ENCODE measurements at places on chromosomes 13 and 19. TPM values are rescaled to one million over a fixed set of nuclear protein-coding genes. Genes with fewer than 3 reads are reported as not detected.

Gene CRX
- total RNA-seq, result not detected

Gene SHD
- total RNA-seq, result not detected

Gene ZSCAN1
- total RNA-seq, result not detected

Gene ZNF224
- 10.7 TPM for total RNA-seq

Gene CYSLTR2
- total RNA-seq, result not detected

Data from A549 treated with Mapracorat at 1 μM for 4 hours (cell line).